Left ventricle myocardium inferior (tissue), 1 donor: ENCODE measurements at places on chromosomes 4 and X.

GRCh38 chr4:133151341-133151690 lies 2.2 kb downstream of the PCDH10 start:
- DNase-seq, result no peak
- H3K36me3 ChIP-seq, result no peaks in the 10 kb centered on the region
- H3K27me3 ChIP-seq, result peaks cover 99% of the 10 kb centered on the region
- H3K4me3 ChIP-seq, result peak overlapping the region; percentile 62
- peaks cover 70% of the 10 kb centered on the region for H3K4me1 ChIP-seq

DNA sequence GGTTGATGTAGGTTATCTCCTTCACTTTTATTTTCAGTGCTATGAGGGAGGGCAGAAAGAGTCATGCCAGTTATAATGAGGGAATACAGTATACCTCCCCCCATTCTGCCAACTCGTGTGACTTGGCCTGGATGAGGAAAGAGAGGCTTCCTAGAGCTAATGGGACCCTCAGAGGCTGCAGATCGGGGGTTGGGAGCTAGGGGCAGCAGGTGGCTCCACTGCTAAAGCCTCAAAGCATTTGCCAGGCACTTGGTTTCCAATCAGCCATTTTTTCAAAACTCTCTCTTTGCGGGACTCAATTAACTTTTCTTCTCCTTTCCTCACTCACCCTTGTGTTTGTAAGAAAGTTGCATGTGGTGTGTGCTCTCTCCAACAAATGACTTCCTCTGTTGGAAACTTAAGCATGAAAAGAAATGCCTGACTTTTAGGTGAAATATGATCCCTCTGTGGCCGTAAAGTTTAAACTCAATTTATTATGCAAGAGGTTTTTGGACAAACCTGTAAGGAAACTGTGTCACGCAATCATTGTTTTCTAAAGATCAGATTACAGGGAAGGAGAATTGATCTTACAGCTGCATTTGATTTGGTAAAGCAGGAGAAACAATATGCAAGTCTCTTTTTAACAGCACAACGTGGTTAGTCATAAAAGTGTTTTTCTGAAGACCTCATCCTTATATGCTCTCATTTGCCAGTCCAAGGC lies 7.0 kb downstream of the SFRP2 start:
- peaks cover 84% of the 10 kb centered on the region for H3K27me3 ChIP-seq
- no peak overlapping the region for H3K27ac ChIP-seq
- DNase-seq, result no peak
- no peaks in the 10 kb centered on the region for H3K36me3 ChIP-seq
- no peak overlapping the region for H3K4me3 ChIP-seq

DNA sequence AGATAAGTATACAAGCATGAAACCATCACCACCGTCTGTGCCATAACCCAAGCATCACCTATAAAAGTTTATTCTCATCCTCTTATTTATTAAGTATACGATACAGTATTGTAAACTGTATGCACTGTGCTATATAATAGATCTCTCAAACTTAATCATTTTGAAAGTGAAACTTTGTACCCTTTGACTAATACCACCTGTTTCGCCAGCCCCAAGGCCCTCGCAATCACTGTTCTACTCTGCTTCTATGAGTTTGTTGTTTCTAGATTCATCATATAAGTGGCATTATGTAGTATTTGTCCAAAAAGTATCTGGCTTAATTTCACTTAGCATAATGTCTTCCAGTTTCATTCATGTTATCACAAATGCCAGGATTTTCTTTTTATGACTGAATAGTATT lies 72.1 kb upstream of the DOCK11 start:
- H3K27me3 ChIP-seq, result no peaks in the 10 kb centered on the region
- no peaks in the 10 kb centered on the region for H3K4me1 ChIP-seq
- DNase-seq, result no peak
- no peak overlapping the region for H3K4me3 ChIP-seq
- H3K27ac ChIP-seq, result no peak overlapping the region

- H3K36me3 ChIP-seq, result no peaks in the 10 kb centered on the region
- no peak overlapping the region for H3K4me3 ChIP-seq
- no peak overlapping the region for H3K27ac ChIP-seq
- H3K27me3 ChIP-seq, result no peaks in the 10 kb centered on the region
Measured at GRCh38 chr4:73308286-73308685, 49.7 kb upstream of the ANKRD17 start.

GRCh38 chr4:55291227-55291640 lies 54.8 kb upstream of the SRD5A3 start:
- peak; percentile 75 for DNase-seq
- H3K4me1 ChIP-seq, result peaks cover 6% of the 10 kb centered on the region
- H3K27ac ChIP-seq, result no peak overlapping the region
- H3K27me3 ChIP-seq, result no peaks in the 10 kb centered on the region
- no peaks in the 10 kb centered on the region for H3K36me3 ChIP-seq

GRCh38 chr4:12105519-12105918 lies 676.8 kb upstream of the HS3ST1 start:
- H3K27ac ChIP-seq, result no peak overlapping the region
- no peaks in the 10 kb centered on the region for H3K27me3 ChIP-seq
- DNase-seq, result no peak

DNA sequence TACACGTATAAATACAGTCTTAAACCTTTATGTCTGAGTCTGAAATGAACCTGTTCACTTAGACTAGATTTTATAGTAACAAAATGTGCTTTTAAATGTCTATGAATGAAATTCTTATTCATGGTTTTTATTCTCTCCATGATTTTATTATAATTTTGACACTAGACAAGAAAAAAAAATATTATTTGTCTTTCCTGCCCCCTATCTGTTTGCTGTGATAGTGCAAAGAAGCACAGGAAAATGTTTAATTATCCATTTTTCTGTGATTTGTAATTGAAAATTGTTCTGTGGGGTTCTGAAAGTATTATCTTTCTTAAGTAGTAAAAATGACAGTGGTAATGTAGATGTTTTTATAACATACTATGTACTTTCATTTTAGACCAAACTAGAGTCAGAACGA lies 52.0 kb downstream of the INTS6L start:
- no peak overlapping the region for H3K4me3 ChIP-seq
- peaks cover 8% of the 10 kb centered on the region for H3K36me3 ChIP-seq
- H3K27ac ChIP-seq, result no peak overlapping the region
- no peaks in the 10 kb centered on the region for H3K27me3 ChIP-seq

- no peaks in the 10 kb centered on the region for H3K36me3 ChIP-seq
- no peak for DNase-seq
- H3K27ac ChIP-seq, result no peak overlapping the region
- H3K4me3 ChIP-seq, result no peak overlapping the region
- H3K27me3 ChIP-seq, result no peaks in the 10 kb centered on the region
- H3K4me1 ChIP-seq, result no peaks in the 10 kb centered on the region
Measured at GRCh38 chrX:148298737-148299136, 201.7 kb upstream of the AFF2 start.
